CMK (cell line): ENCODE measurements at places on chromosomes 7 and 10.

DNA sequence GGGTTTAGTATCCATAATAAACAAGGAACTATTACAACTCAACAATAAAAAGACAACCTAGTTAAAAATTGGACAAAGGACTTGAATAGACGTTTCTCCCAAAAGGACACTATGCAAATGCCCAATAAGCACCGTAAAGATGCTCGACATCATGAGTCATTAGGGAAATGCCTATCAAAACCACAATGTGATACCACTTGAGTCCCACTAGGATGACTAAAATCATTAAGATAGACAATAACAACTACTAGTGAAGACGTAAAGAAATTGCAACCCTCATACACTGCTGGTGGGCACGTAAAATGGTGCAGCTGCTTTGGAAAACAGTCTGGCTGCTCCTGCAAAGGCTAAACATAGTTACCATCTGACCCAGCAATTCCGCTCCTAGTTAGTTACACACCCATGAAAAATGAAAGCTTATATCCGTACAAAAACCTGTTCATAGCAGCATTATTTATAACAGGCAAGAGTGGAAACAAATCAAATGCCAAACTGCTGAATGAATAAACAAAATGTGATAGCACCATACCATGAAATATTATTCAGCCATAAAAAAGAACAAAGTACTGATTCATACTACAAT, 17.3 kb downstream of the CCDC3 start:
- DNase-seq = no peak

DNA sequence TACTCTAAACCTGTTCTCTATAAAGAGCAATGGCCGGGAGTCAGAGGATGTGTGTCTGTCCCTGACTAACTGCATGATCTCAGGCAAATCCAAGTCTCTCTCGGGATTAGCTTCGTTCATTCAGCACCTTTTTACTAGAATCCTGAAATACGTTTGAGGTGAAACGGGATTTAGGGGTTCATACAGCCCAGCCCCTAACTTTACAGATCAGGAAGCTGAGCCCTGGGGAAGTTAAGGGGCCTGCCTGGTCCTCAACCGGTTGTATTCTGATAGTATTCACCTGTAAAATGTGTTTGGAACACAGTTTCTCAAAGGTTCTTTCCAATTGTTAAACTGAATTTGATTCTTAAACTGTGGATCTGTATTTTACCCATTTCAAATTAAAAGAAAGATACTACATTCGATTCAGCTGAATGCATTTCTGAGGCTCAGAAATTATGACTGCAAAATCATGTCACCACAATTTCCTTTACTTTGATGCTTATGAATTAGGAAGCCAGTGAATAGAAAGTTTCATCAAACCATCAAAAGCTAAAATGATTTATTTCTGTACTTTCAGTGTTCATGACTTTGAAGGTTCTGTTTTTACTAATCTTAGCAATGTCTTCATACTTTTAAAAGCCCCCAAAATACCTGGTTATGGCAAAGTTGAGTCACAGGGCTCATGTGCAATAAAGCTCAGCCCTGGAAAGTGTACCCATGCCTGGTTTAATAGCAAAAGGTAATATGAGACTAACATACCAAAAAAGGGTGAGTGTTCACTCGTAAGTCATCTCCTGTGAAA, 28.9 kb upstream of the EZH2 start:
- DNase-seq = no peak

DNA sequence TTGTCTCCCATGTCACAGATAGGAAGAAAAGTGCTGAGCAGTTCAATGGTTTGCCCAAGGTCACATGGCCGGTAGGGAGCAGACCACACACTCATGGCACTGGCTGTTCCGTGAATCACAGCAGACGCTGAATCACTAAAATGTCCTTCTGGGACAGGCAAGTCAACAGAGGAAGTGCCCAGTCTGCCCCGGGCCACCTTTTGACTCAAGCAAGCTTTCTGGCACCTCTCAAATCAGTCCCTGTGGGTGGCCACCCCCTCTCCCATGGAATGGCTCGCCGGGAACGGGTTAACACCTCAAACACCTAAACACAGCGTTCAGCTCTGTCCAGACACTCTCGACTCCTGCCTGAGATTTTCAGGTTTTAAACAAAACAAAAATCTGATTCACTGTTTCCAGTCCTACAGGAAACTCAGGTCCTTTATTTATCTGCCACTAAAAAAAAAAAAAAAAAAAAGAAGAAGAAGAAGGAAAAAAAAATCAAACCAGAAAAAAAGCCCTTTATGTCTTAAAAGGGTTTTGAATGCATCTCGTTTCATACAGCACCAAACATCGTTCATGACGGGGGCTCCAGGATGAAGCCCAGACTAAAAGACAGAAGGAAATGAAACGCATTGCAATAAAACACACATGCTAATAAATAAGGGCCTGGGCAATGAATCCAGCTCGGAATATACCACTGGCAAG, 15.5 kb downstream of the CARD11 start:
- DNase-seq = no peak

GRCh38 chr10:113893570-113893969, 39.1 kb downstream of the NHLRC2 start:
- DNase-seq = no peak

DNA sequence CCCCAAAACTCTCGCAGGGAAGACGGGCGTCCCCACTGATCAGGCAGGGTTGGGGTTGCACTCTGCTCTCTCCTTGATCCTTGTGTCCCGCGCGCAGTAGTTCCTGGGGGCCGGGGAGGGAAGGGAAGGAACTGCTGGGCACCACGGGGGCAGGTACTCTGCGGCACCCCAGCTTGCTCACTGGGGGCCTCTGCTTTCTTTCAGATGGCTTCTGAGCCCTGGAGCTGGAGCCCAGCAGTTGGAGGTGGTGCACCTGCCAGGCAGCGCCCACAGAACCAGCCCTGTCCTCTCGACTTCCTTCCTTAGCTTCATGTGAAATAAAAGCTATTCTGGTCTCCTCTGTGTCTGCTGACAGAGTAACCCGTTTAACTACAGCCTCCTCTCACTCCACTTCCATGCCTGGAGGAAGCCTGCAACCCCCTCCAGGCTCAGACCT, 12.2 kb downstream of the PLAC9 start:
- no peak for DNase-seq

DNA sequence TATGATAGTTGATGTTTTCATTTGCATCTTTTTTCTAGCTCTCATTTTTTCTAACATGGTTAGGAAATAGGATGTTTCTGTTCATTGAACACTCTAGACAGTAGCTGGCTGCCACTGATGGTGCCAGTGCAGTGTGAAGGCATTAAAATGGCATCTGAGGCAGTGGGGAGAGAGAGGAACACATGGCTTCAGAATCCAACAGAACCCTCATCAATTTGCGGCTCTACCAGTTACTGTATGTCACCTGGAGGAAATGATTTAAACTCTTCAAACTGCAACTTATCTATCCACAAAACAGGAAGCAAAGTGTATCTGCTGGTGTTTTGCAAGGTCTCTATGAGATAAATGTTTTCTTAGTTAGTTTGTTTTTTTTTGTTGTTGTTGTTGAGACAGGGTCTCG, 305.2 kb upstream of the PRKCQ start:
- DNase-seq = no peak

DNA sequence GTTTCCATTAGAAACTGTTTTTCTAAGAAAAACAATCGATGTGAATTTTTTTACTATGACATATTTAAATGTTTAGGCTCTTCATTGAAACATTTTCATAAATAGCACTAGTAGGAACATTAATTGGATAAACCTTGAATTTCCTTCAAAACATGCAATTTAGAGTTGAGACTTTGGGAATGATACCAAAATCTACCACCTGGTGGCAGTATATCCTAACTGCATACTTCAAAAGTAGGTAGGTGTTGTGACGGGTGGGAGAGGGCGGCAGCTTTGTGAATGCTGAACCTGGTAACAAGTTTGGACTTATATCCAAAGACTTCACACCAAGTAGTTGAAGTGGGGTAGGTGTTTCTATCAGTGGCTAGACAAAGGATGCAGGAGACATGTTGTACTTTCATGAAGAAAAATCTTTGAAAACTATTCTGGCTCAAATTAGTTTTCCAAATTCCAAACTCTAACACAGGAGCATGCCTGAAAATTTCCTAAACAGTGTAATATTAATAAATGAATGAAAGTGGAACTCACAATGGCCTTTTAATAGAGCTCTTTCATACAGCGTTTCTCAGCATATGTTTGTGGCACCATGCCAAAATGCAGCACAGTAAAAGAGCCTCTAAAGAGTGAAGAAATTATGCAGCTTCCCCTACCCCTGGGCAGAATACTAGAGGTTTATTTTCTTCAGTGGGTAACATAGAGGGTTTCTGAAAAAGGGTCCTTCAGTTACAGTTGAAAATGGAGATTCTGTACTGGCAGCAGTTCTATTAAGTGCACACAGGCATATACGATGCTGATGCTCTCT, 201.0 kb upstream of the TPK1 start:
- DNase-seq = no peak

DNA sequence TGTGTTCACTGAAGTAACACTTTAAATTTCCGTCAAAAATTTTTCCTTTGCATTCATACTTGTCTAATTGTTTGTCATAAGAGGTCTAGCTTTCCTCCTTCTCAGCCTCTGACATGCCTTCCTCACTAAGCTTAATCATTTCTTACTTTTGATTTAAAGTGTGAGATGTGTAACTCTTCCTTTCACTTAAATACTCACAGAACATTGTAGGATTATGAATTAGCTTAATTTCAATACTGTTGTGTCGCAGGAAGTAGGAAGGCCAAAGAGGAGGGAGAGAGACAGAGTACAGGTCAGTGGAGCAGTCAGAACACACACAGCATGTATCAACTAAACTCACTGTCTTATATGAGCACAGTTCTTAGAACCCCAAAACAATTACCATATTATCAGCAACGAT, 99.0 kb downstream of the SRPK2 start:
- no peak for DNase-seq

DNA sequence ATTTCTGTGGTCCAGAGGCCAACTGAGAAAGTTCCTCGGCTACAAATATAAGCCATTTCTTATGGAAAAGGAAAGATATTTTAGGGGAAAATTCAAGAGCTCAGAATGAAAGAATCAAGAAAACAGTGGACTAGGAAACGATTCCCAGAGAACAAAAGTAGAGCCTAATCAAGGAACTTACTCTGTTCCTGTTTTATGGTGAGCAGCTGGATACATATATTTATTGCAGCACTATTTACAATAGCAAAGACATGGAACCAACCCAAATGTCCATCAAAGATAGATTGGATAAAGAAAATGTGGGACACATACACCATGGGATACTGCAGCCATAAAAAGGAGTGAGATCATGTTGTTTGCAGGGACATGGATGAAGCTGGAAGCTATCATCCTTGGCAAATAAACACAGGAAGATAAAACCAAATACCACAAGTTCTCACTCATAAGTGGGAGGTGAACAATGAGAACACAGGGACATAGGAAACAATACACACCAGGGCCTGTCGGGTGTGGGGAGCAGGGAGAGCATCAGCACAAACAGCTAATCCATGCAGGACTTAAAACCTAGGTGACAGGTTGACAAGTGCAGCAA, 298.7 kb downstream of the THSD7A start:
- DNase-seq = no peak

- DNase-seq = no peak
Observed at GRCh38 chr7:158328376-158329013, 259.1 kb downstream of the PTPRN2 start.

DNA sequence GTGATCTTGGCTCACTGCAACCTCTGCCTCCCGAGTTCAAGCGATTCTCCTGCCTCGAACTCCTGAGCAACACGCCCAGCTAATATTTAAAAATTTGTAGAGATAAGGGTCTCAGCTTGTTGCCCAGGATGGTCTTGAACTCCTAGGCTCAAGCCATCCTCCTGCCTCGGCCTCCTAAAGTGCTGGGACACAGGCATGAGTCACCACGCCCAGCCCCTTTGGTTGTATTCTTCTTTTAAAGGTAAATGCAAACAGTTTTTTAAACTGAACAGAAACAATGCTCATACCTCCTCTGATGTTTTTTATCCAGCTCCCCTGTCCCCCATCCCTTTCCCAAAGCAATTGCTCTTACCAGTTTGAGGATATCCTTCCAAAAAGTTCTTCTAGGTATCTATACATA, 79.5 kb upstream of the DUSP5 start:
- DNase-seq = no peak

- no peak for DNase-seq
Observed at GRCh38 chr7:87212498-87212897, 7.0 kb downstream of the TMEM243 start.

- no peak for DNase-seq
Observed at GRCh38 chr10:101903827-101904550, 60.4 kb upstream of the KCNIP2 start.

DNA sequence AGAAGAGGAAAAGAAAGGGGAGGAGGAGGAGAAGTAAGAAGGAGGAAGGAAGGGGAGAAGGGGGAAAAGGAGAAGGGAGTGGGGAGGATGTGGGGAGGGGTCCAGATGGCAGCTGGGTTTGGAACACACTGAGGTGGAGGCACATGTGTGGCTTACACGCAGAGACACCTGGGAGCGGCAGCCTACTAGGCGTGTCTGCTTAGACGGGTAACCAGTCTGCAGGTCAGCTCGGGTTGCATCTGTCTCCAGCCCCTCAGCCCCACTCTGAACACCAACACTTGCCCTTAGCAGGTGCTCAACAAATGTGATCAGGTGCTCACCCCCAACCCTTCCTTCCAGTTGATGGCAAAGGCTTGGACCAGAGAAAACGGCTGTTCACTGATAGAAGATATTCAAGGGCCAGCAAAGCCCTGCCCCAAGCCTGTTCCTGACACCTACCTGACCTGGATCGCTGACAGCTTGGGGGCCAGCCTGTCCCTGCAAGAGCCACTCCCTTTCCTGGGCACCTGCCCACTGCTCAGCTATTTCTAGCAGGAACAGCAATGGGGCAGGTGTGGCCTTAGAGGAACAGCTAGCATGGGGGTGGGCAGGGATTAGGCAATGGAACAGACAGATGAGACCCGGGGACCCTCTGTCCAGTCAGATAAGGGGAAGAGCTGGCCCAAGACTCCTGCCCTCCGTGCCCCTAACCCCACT, 70.5 kb downstream of the SH3PXD2A start:
- DNase-seq = no peak

DNA sequence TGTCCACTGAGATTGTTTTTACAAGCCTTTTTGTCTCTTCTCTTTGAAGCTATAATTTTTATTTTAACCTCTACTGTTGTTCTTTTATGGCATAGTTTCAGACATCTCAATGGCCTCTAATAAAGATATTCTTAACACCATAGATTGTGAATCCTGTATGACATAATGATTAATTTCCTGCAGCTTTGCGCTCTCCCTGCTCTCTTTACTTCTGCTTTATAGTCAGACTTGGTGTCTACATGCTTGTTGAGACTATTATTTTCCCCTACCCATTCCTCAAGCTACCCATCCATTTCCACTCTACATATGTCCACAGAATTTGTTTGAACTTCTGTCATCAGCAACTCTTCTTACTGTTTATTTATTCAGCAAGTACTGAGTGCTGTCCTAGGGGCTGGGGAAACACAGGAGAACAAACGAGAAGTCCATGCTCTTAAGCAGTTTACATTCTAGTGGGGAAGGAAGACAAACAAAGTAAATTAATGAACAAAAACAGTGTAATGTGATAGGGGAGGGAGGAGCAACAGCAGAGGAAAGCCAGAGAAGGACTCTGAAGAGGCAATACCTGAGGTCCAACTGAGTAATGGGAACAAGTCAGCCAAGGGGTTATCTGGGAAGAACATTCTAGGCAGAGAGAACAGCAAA, 110.1 kb downstream of the CDK14 start:
- no peak for DNase-seq

GRCh38 chr10:129792864-129793263, 171.2 kb downstream of the EBF3 start:
- no peak for DNase-seq
